NK-92 treated with Interleukin-12 subunit alpha and Interleukin-12 subunit beta, amount 100 ng/mL, for 24 hours (cell line): ENCODE measurements at places on chromosomes 2 and 18.

GRCh38 chr2:127108090-127108523 lies 1.2 kb upstream of the BIN1 start:
- DNase-seq, result no peak

GRCh38 chr2:2587354-2587753 lies 256.3 kb upstream of the MYT1L start:
- DNase-seq, result no peak

DNA sequence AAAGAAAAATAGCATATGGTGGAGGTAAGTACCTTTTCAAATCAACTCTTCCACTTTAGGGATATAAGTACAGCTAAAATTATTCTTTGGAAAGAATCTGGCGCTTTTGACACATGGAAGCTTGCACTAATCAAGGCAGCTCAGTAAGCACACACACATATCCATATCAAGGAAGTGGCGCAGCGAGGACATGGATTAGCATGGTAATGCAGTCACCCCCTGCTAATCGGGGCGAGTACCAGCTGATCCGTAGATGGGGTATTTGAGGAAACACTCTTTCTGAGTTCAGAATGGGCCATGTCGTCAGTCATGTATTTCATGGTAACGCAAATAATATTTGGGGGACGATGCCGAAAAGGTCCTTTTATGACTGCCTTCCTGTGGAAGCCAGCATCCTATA lies 245.3 kb downstream of the GBX2 start:
- DNase-seq, result no peak

- DNase-seq, result no peak
Measured at GRCh38 chr2:133171393-133172004, 396.8 kb downstream of the NCKAP5 start.

DNA sequence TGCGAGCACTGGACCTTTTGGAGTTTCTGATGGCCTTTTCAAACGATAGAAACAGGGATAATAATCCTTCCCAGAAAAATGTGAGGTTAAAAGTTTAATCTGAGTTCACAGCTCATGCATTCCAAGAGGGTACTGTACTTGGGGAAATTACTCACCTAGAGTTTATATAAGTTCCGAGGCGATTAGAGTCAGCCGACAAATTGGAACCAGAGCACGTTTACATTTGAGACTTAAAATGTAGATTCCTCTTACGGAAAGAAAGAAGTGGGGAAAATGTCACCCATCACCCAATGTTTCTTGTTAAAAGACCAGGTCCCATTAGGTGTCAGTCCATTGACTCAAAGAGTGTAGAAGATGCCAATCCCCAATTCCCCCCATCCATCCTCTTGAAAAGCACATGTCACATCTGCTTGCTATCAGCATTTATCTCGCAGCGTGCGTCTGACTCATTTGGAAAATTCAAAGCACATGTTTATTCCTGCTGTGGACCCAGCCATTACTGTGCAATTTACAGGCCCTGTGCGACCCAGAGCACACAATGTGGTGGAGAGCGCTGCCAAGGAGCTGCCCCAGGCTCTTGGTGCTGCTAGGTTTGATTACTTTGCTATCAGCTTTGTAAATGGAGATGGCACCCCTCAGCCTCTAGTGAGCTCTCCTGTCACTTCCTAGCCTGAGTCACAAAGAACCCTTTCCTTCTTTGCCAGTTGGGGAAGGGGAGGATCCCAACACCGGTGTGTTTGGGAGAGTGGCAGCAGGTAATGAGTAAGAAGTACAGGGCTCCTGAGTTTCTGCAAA lies 104.8 kb downstream of the COLEC12 start:
- no peak for DNase-seq

DNA sequence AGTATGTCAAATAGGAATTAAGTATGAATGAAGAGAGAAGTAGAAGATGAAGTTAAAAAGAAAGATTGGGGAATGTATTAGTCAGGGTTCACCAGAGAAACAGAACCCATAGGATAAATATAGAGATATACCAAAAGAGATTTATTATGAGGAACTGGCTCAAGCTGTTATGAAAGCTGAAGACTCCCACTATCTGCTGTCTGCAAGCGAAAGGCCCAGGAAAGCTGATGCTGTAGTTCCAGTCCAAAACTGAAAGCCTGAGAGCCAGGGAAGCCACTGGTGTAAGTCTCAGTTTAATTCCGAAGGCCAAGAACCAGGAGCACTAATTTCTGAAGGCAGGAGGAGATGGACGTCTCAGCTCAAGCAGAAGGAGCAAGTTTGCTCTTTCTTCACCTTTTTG lies 200.9 kb upstream of the FN1 start:
- DNase-seq, result no peak

DNA sequence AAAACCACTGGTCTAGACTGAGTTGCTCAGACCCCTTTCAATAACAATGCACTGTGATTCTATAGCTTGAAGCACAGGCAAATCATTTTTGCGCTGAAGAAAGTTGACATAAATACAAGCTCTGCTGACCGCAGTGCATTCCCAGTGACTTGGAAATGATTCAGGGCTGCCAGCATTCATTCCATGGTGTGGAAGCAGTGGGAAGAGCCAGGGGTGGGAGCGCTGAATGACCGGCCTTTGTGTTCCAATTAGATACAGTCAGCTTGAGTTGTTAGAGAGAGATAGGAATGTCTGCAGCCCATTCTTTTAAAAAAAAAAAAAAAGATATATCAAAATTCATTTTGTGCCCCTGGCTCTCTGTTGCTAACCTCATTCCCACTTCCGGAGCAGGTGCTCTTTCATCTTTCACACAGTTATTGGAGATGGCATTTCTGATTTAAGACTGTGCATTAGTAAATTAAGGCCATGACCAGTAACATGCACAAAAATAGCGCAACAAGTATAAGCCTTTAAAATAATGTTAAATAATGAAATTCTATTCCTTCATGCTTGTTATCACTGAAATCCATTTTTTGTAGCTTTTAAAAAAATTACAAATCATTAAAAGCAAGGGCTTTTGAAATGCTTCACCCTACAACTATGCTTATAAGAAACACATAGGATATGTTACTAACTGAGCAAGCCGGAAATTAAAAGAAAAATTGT lies 59.4 kb upstream of the CTLA4 start:
- DNase-seq, result no peak

GRCh38 chr2:41909584-41909983 lies 138.2 kb upstream of the PKDCC start:
- no peak for DNase-seq

GRCh38 chr18:21398121-21398520 lies 156.1 kb downstream of the GREB1L start:
- DNase-seq, result no peak

- no peak for DNase-seq
Measured at GRCh38 chr2:239824866-239825704, 200.1 kb downstream of the NDUFA10 start.

- DNase-seq, result no peak
Measured at GRCh38 chr2:136505462-136505861, 259.9 kb upstream of the THSD7B start.

GRCh38 chr2:60437080-60437696 lies 116.3 kb downstream of the BCL11A start:
- no peak for DNase-seq

DNA sequence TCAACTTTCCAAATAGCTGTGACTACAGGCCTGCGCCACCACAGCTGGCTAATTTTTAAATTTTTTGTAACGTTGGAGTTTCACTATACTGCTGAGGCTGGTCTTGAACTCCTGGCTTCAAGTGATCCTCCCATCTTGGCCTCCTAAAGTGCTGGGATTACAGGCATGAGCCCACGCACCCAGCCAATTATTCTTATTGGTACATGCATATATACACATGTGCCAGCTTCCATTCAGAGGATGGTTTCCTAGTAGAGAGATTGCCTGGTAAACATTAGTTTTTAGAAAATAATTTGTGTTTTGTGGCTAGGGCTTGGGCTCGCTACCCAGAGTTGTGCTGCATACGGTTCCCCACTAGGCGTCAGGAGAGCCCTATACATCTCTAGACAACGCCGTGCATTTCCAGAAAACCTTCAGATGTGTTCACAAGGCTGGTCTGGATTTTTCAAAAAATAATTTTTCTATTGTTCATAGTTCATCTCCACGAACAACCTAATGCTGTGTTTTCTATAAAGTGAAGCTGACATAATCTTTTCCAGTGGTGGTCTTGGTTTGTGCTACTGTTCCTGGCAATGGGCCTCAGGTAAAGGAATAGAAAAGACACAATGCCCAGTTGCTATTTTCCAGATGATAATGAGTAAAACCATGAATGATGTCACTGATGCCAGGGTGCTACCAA lies 14.6 kb upstream of the AFG3L2 start:
- no peak for DNase-seq

- no peak for DNase-seq
Measured at GRCh38 chr18:8607776-8608742, 1.2 kb upstream of the RAB12 start.

DNA sequence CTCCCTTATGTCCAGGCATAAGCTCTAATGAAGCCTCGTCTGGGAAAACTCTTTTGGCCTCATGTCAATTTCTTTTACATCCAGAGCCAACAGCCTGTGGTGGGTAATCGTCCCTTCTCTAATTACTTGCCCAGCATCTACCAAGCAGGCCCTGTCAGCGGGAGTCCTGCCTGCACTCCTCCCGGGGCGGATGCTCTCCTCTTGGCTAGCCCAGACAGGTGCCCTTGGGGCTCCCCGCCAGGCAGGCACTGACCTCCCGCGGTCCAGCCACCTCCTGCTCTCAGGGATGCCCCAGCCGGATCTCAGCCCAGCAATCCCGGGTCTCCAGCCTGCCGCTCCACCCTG lies 74.2 kb downstream of the NCAPH start:
- no peak for DNase-seq

- no peak for DNase-seq
Measured at GRCh38 chr2:205768341-205768740, 86.0 kb downstream of the NRP2 start.

- DNase-seq, result no peak
Measured at GRCh38 chr18:45412577-45412976, 202.7 kb upstream of the SLC14A2 start.

- no peak for DNase-seq
Measured at GRCh38 chr2:34123996-34124785, 525.1 kb upstream of the FAM98A start.

- no peak for DNase-seq
Measured at GRCh38 chr2:200337621-200338020, 31.1 kb downstream of the SPATS2L start.

DNA sequence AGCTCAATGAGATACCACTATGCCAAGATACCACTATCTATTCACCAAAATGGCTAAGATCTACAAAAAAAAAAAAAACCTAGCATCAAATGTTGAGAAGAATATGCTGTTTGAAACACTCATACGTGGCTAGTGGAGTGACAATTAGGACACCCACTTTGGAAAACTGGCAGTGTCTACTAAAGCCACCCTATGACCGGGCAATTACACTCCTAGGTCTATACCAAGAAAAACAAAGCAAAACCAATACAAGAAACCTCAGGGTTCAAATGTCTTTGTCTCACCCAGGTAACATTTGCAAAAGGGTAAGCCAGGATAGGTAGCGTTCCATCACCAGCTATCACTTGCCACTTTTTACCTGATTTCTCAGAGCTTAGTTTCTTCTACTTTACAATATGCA lies 123.6 kb upstream of the CAB39 start:
- DNase-seq, result no peak

DNA sequence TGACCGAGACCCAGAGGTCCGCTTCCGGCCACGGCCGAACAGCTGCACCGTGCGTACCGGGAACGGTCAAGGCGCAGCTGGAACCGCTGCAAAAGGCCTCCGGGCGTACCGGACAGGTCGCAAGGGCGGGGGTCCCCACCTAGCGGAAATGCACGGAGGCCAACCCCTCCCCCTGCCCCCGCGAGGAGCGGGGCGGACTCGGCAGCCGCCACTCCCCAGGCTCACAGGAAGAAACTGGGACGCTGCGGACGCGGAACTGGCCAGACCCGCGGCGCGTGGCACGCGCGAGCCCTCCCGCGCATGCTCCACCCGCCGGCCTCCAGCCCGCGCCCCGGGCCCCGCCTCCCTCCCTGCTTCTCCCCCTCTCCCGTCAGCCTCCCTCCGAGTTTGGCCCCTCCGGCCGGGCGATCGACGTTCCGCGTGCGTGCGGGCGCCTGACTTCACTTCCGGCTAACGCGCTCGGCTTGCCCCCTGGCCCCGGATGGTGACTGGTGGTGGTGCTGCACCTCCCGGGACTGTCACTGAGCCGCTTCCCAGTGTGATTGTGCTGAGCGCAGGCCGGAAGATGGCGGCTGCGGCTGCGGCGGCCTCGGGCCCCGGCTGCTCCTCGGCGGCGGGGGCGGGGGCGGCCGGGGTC lies at the start of gene BIRC6:
Gene BIRC6 (plus strand): TSS at position 343 of the 637 bp plus-strand sequence. CDS start 139 bp downstream, at position 482.
- DNase-seq, result peak; percentile 95

- no peak for DNase-seq
Measured at GRCh38 chr2:239018271-239019182, 170.6 kb downstream of the TWIST2 start.

DNA sequence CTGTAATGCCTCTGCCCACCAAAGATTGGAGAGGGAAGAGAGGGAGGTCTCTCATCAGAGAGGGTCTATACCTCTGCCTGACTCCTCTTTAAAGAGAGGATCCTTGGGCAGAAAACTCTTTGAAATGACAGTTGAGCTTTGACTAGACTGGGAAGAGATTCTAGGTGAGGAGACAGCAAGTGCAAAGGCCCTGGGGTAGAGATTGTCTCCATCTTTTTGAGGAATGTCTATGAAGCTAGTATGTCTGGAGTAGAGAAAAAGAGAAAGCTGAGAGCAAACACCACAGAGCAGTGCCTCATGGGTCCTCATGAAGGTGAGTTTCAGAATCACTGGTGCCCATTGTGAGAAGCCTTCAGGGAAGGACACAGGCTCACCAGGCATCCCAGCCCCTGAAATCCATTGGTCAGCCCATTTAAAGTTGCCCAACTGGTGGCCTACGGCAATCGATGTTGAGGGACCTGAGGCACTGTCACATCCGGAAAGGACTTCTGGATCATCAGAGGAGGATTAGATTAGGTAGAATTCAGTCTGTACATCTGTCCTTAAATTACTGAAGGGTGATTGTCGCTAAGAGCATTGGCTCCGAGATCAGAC lies 31.5 kb downstream of the LBH start:
- DNase-seq, result no peak

- DNase-seq, result no peak
Measured at GRCh38 chr2:184141866-184142265, 456.5 kb upstream of the ZNF804A start.

DNA sequence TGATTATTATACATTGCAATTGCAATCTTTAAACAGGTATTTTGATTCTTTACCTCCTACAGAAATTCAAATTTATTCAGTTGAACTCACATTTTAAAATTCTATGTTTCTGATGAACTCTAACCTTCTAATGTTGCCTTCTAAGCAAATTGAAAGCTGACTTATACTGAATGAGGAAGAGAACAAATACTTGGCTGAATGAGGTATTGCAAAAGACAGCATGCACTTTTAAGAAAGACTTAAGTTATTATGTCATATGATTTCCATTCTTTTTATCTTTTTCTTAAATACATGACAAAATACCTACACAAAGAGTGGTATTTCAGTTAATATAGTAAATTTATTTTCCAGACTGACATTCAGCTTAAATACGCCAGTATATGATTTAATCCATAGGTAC lies 64.7 kb downstream of the FAM228A start:
- no peak for DNase-seq

DNA sequence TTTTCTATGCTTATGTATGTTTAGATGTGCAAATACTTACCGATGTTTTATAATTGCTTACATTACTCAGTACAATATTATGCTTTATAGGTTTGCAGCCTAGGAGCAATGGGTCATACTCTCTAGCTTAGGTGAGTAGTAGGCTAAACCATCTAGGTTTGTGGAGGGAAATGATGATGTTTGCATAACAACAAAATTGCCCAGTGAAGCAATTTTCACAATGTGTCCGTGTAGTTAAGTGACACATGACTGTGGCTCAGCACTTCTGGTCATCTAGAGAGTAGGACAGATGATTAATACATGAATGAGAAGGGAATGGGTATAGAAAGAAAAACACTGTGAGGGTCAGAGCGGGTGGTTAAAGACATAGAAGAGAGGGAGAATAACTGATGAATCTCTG lies 2116.2 kb upstream of the PIK3C3 start:
- DNase-seq, result no peak
